ENCODE measurements at places on chromosomes 3 and 15. TPM values are rescaled to one million over a fixed set of nuclear protein-coding genes. Genes with fewer than 3 reads are reported as not detected.
A peak's percentile ranks its signal among the peaks of the same experiment; 100 is the strongest.

DNA sequence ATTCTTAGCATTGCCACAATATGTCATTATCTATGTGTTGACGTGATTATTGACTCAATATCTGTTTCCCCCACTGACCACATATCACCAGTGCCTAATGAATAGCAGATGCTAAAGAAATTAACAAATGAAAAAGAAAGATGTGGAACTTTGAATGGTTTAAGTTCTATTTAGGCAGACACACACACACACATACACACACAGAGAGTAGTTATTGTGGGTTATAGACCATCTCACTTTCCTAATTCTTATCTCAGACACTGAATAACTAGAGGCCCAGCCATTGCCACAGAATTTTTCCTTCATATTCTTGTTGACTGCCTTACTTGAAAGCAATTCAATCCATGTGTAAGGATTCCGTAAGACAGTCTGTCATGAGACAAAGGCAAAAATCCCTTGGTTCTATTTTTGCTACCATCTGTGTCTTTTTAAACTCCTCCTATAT is 61.9 kb upstream of the PHLDB2 start:
- H3K27ac ChIP-seq = no peak overlapping the region
- DNase-seq = no peak
- no peaks in the 10 kb centered on the region for H3K36me3 ChIP-seq
- no peaks in the 10 kb centered on the region for H3K27me3 ChIP-seq
- H3K4me3 ChIP-seq = no peak overlapping the region

DNA sequence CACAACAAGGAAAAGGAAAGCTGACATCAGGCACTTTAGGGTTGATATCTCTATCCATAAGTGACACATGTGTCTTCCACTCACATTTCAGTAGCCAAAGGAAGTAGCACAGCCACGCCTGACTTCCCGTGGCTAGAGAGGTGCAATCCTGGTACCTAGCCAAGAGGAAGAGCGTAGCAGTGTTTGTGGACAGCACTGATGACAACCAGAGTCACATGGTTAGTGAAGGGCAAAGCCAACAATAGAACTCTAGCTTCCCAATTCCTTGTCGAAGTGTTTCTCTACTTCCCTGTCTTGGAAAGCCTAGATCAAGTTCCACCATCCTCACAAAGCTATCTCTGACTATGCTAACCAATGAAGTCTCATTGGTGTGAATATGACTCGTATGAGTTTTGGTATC is 189.2 kb downstream of the RSL24D1 start:
- no peaks in the 10 kb centered on the region for H3K4me1 ChIP-seq
- H3K36me3 ChIP-seq = no peaks in the 10 kb centered on the region
- H3K4me3 ChIP-seq = no peak overlapping the region

The STARD9 gene
- total RNA-seq = 13.7 TPM

DNA sequence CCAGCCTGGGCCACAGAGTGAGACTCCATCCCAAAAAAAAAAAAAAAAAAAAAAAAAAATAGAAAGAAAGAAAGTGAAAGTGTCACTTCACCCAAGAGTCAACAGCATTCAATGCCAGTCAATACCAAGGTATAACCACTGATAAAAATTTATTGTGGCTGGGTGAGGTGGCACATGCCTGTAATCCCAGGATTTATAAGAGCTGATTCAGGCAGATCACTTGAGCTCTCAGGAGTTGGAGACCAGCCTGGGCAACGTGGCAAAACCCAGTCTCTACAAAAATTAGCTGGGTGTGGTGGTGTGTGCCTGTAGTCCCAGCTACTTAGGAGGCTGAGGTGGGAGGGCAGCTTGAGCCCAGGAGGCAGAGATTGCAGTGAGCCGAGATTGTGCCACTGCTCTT is 46.5 kb upstream of the PIK3CB start:
- H3K27me3 ChIP-seq = no peaks in the 10 kb centered on the region
- no peak overlapping the region for H3K4me3 ChIP-seq
- H3K4me1 ChIP-seq = no peaks in the 10 kb centered on the region
- H3K36me3 ChIP-seq = no peaks in the 10 kb centered on the region

DNA sequence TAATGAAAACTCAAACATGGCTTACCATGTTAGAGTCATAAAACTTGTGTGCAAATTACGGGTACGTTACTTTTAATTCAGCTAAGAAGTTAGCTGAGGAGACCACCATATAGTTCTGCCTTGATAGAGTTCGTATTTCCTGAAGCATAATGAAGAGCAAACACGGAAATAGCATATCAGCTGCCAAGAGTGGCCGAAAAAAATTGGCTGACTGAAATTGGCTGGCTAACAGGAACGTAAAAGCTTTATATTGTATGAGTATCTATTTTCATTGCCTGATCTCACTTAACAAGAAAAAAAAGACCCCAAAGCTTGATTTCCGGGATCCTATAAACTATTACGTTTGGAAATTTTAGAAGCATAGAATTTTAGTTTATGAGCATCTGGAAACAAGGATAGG is 1222.9 kb downstream of the ZPLD1 start:
- no peaks in the 10 kb centered on the region for H3K36me3 ChIP-seq
- no peak overlapping the region for H3K27ac ChIP-seq
- H3K27me3 ChIP-seq = no peaks in the 10 kb centered on the region

- peaks cover 7% of the 10 kb centered on the region for H3K27me3 ChIP-seq
- H3K4me3 ChIP-seq = no peak overlapping the region
- peak overlapping the region; percentile 20 for H3K27ac ChIP-seq
- no peaks in the 10 kb centered on the region for H3K36me3 ChIP-seq
- H3K4me1 ChIP-seq = peaks cover 5% of the 10 kb centered on the region
Observed at GRCh38 chr3:64806668-64807605, 119.1 kb upstream of the ADAMTS9 start.

- H3K4me3 ChIP-seq = no peak overlapping the region
- H3K36me3 ChIP-seq = no peaks in the 10 kb centered on the region
- no peak for DNase-seq
- no peak overlapping the region for H3K27ac ChIP-seq
- H3K27me3 ChIP-seq = peaks cover 12% of the 10 kb centered on the region
Observed at GRCh38 chr3:39273119-39273518, 6.7 kb downstream of the CX3CR1 start.

GRCh38 chr3:156148345-156148945 is 28.1 kb downstream of the KCNAB1 start:
- H3K36me3 ChIP-seq = no peaks in the 10 kb centered on the region
- no peak for DNase-seq
- peaks cover 6% of the 10 kb centered on the region for H3K27me3 ChIP-seq
- no peak overlapping the region for H3K4me3 ChIP-seq
- H3K4me1 ChIP-seq = peaks cover 31% of the 10 kb centered on the region

The C3orf49 gene
- total RNA-seq = not detected

- no peak overlapping the region for H3K4me3 ChIP-seq
- no peak overlapping the region for H3K27ac ChIP-seq
- H3K4me1 ChIP-seq = no peaks in the 10 kb centered on the region
- H3K36me3 ChIP-seq = no peaks in the 10 kb centered on the region
- no peaks in the 10 kb centered on the region for H3K27me3 ChIP-seq
Observed at GRCh38 chr3:103729547-103729946, 1294.7 kb downstream of the ZPLD1 start.

DNA sequence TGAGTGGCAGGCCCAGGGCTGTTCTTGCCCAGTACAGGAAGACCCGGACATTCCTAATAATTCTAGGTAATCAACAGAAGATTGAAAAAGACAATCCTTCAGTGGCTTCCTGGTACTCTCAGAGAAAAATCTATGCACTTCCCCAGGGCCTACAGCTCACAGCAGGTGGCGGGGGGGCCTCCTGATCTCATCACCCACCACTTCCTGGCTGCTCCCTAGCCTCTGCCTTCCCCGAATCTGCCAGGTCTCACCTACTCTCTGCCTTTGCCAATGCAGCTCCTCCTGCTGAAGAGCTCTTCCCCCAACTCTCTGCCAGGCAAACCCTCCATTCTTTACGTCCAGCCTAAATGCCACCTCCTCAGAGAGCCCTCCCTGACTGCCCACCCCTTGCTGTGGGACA is 37.5 kb downstream of the EHD4 start:
- DNase-seq = no peak
- H3K4me3 ChIP-seq = no peak overlapping the region
- H3K4me1 ChIP-seq = peaks cover 51% of the 10 kb centered on the region
- H3K27me3 ChIP-seq = peaks cover 3% of the 10 kb centered on the region

- H3K36me3 ChIP-seq = peaks cover 3% of the 10 kb centered on the region
- H3K27ac ChIP-seq = no peak overlapping the region
- DNase-seq = no peak
- no peak overlapping the region for H3K4me3 ChIP-seq
- peaks cover 3% of the 10 kb centered on the region for H3K27me3 ChIP-seq
Observed at GRCh38 chr3:123658118-123658851, 73.4 kb upstream of the HACD2 start.

GRCh38 chr3:194632809-194633348 is 340 bp downstream of the TMEM44 start:
- H3K4me1 ChIP-seq = peaks cover 6% of the 10 kb centered on the region
- DNase-seq = peak; percentile 78
- H3K27me3 ChIP-seq = no peaks in the 10 kb centered on the region
- peak overlapping the region; percentile 89 for H3K4me3 ChIP-seq
- peaks cover 8% of the 10 kb centered on the region for H3K36me3 ChIP-seq

DNA sequence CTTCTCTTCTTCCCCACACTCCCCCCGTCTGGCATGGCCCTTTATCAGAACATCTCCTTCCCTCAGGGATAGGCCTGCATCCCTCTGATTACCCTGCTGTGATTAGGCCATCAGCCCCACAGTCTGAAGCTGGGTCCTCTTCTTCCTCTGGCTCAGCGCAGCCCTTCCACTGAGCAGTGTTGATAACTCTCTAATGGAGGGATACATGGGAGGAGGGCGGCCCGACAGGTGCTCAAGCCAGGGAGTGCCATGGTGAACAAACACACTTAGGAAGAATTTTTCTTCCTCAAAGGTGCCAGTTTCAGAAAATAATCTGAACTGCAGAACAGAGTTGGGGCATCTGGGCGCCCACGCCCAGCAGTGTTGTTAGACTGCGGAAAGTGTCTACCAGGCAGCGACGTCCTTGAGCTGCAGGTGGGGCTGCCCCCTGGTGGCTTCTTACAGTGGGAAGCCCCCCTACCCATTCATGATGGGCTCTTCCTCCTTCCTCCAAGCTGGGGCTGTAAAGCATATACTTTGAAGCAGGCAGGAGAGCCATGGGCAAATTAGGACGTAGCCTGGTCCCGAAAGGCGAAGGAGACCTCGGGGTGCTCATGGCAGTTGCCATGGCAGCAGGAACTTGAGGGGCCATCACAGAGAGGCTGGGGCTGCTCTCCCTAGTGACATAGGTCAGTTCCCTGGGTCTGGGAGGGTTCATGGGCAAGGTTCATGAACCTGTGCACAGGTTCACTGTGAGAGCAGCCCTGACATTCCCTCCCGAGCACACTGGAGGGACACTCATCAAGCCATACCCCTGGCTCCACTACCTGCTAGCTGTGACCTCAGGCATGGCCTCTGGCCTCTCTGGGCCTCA is 33.2 kb upstream of the NR2C2 start:
- H3K4me3 ChIP-seq = no peak overlapping the region
- H3K27me3 ChIP-seq = peaks cover 36% of the 10 kb centered on the region
- no peak overlapping the region for H3K27ac ChIP-seq
- DNase-seq = no peak
- no peaks in the 10 kb centered on the region for H3K4me1 ChIP-seq
- no peaks in the 10 kb centered on the region for H3K36me3 ChIP-seq

DNA sequence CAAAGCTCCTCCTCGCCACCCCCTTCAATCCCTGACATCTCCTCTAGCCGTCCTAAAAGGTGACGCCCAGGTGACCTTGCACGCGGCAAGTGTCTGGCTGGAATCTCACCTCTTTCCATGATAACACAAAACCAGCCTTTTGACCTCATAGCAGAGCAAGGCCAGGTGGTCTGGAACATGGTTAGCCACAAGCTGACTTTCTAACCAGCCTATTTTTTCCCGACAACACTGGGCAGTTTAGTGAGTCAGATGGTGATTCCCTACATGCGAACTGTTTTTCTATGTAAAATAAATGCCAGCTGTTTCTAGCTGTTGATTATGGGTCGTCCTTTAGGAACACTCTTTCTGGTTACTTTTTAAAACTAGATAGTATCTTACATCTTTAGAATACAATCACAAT is 243.0 kb downstream of the CD47 start:
- peaks cover 7% of the 10 kb centered on the region for H3K36me3 ChIP-seq
- no peak overlapping the region for H3K4me3 ChIP-seq
- no peak overlapping the region for H3K27ac ChIP-seq

GRCh38 chr3:128123156-128123537 is 465 bp downstream of the RUVBL1 start:
- peaks cover 7% of the 10 kb centered on the region for H3K4me1 ChIP-seq
- H3K36me3 ChIP-seq = peaks cover 4% of the 10 kb centered on the region
- H3K27me3 ChIP-seq = no peaks in the 10 kb centered on the region
- peak overlapping the region; percentile 96 for H3K27ac ChIP-seq
- peak overlapping the region; percentile 99 for H3K4me3 ChIP-seq

- peaks cover 25% of the 10 kb centered on the region for H3K36me3 ChIP-seq
- no peaks in the 10 kb centered on the region for H3K27me3 ChIP-seq
- DNase-seq = no peak
- peaks cover 30% of the 10 kb centered on the region for H3K4me1 ChIP-seq
Observed at GRCh38 chr3:156675830-156676767, 1.7 kb downstream of the TIPARP start.

DNA sequence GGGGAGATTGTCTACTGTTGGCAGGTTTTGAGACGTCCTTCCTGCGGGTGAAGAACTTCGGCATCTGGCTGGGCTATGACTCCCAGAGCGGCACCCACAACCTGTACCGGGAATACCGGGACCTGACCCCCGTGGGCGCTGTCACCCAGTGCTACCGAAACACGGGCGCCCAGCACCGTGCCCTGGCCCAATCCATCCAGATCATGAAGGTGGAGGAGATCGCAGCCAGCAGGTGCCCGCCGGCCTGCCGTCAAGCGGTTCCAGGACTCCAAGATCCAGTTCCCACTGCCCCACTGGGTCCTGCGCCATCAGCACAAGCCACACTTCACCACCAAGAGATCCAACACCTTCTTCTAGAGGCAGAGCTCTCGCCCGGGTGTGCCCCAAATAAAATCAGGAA is 194.9 kb upstream of the EPHA6 start:
- H3K27ac ChIP-seq = no peak overlapping the region
- no peaks in the 10 kb centered on the region for H3K4me1 ChIP-seq
- no peaks in the 10 kb centered on the region for H3K27me3 ChIP-seq
- H3K36me3 ChIP-seq = no peaks in the 10 kb centered on the region

The AADAC gene
- total RNA-seq = 1.3 TPM

DNA sequence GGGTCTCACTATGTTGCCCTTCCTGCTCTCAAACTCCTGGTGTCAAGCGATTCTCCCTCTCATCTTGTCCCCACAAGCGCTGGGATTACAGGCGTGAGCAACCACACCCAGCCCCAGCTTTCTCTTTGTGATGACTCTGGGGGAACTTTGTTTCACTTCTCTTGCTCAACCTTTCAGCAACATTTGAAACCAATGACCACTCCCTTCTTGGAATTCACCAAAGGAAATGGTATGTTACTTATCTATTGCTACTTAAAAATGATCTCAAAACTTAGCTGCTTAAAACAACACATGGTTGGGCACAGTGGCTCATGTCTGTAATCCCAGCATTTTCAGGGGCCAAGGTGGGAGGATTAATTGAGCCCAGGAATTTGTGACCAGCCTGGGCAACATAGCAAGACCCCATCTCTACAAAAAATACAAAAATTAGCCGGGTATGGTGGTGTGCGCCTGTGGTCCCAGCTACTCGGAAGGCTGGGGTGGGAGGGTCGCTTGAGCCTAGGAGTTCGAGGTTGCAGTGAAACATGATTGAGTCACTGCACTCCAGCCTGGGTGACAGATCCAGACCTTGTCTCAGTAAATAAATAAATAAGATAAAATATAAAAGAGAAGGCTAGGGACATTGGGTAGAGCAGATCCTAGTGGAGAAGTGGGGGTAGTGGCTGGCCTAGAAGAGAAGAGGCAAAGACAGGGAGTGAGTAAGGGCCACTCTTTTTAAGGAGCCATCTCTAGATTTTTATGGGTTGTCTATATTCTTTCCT is 10.3 kb upstream of the COPG1 start:
- H3K36me3 ChIP-seq = peaks cover 3% of the 10 kb centered on the region
- H3K27ac ChIP-seq = peak overlapping the region; percentile 77
- H3K4me3 ChIP-seq = no peak overlapping the region
- no peaks in the 10 kb centered on the region for H3K27me3 ChIP-seq
- no peak for DNase-seq

The HTR3D gene
- total RNA-seq = not detected
